SK-N-DZ (cell line): ENCODE measurements at places on chromosomes 7 and 10.

DNA sequence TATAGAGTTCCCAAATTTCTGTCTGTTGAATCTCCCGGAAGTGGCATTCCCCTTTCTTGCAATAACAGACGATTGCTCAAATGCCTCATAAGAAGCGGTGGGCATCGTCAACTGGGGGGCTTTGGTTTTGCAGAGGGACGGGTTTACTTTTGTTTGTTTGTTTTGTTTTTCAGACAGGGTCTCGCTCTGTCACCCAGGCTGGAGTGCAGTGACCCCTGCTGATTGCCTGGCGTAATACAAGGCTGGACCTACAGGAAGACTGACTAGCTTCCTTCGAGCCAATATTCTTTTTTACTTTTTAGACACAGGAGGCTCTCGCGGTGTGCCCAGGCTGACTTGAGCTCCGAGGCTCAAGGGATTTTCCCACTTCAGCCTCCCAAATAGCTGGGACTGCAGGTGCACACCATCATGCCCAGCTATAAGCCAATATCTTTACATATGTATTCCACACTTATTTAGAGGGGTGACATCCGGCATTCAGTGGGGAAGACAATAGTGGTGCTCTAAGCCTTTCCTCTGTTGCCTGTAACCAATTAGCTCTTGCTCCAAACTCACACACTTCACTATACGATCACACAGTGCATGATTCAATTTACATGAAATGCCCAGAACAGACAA is 58.1 kb downstream of the FHIP2A start:
- peak; percentile 49 for DNase-seq

GRCh38 chr7:24721481-24722001 is 35.7 kb downstream of the GSDME start:
- DNase-seq, result no peak

- no peak for DNase-seq
Observed at GRCh38 chr10:29839826-29840515, 205.2 kb upstream of the SVIL start.

GRCh38 chr7:85154282-85154937 is 32.4 kb downstream of the SEMA3D start:
- DNase-seq, result no peak

DNA sequence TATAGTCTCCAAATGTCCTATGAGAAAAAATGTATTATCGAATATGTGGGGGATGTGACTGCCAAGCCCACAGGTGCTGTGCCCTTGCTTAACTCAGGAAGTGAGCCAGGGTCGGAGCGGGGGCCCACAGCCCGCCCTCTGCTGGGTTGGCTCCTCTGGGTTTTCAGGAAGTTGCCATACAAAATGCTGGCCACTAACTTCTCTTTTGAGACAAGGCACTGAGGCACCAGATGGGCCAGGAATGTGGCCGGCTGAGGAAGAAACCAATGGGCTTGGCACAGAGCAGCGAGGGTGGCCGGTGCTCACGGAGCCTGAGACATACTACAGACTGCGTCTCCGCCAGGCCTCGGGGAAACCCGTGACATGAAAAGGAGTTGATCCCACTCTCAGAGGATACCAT is 58.9 kb downstream of the FAM53B start:
- DNase-seq, result no peak

DNA sequence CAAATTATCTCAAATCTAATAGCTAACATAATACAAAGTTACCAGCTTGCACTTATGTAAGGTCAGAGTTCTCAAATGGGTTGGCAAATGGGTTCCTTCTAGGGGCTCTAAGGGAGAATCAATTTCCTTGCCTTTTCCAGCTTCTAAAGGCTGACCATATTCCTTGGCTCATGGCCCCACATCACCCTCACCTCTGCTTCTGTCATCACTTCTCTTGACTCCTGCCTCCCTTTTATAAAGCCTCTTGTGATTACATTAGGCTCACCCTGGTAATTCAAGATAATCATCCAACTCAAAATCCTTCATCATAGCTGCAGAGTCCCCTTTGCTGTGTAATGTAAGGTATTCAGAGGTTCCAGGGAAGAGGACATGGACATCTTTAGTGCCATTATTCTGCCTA is 42.1 kb downstream of the CHN2 start:
- no peak for DNase-seq

DNA sequence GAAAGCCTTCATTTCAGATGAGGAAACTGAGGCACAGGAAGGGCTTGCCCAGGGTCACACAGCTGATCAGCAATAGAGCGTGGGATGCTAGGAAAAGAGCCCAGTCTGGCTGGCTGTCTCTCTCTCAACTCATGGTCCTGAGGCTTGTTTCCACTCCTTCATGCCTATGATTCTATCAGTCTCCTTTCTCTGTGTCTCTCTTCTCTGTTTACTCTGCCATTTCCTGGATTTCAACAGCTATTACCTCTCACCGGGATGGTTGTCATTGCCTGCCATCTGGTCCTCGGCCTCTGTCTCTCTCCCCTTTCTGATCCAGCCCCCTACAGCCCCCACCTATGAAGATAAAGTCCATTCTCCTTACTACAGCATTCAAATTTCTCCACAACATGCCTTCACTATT is 93.3 kb upstream of the AGBL3 start:
- DNase-seq, result no peak

- no peak for DNase-seq
Observed at GRCh38 chr7:67344481-67345193, 348.0 kb downstream of the TYW1 start.

DNA sequence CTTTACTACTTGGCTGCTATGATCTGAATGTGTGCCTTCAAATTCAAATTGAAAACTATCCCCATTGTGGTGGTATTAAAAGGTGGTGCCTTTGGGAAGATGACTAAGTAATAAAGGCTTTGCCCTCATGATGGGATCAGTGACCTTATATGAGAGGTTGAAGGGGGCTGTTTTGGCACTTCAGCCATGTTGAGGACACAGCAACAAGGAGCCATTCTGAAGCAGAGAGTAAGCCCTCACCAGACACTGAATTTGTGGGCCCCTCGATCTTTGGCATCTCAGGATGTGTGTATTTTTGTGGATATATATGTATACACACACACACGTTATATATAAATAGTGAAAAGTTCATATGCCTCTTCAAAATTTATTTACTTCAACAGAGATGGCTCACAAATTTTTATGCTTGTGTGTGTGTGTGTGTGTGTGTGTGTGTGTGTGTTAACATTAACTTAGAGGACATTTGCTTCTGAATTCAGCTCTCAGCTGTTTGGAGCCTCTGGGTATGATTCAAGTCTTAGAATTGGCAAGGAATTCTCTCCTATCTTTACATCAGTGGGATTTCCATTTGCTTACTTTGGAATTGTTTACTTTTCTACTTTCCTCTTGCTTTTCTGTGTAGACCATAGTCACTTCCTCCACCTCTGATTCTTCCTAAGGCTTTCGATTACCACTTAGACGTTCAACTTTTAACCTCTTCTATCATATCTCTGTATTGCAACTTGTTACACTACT is 66.6 kb downstream of the MAGI2 start:
- DNase-seq, result no peak

DNA sequence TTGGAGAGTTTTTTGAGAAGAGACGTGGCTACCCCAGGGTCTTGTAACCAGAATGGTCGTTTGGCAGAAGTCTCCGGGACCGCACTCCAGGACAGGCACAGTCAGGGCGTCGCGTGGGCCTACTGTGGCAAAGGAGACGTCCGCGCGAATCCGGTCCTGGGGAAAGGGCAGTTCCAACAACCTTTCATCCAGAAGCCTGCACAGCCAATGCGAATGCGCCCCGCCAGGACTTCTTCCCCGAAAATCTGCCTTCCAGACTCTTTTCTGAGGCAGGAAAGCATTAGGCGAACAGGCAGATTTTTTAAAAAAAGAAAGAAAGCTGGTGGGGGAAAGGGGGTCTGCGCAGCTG is 2.0 kb downstream of the HPSE2 start:
- DNase-seq, result no peak

GRCh38 chr7:135247746-135248471 is 14.3 kb downstream of the STRA8 start:
- no peak for DNase-seq

DNA sequence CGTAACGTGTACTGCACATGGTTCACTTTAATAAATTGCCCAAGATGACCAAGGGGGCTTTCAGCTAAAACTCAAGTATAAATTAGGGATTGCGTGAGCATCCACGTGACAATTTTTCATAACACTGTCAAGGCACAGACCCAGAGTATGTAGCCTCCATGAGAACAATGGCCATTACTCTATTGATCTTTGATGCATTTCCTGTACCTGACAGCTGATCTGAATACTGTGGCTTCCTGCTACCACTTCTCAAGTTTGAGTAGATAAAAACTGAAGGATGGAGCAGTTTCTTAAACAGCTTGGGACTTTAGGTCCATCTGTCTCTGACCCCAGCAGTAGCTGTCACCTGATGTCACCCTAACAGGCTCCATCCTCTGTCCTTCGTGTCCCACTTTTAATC is 98.9 kb downstream of the ABCC2 start:
- no peak for DNase-seq

DNA sequence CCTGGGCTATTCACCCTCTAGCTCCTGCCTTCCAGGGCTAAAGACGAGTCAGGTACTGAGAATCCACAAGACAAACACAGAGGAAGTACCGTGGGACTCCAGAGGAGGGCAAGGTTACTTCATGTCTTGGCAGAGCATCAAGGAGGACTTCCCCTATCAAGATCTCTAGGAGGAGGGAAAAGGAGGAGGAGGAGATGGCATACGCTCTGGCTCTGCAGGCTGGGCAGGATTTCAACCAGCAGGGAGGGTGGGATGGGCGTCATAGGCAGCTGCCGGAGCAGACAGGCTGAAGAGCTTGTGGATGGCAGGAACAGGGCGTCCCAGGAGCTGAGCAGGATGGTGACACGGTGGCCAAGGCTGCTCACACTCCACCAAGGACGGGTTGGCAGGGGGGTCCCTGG is 21.3 kb downstream of the MDH2 start:
- DNase-seq, result peak; percentile 29

- no peak for DNase-seq
Observed at GRCh38 chr10:112570585-112570984, 123.6 kb downstream of the VTI1A start.

GRCh38 chr7:1754345-1754908 is 84.3 kb downstream of the ELFN1 start:
- no peak for DNase-seq

DNA sequence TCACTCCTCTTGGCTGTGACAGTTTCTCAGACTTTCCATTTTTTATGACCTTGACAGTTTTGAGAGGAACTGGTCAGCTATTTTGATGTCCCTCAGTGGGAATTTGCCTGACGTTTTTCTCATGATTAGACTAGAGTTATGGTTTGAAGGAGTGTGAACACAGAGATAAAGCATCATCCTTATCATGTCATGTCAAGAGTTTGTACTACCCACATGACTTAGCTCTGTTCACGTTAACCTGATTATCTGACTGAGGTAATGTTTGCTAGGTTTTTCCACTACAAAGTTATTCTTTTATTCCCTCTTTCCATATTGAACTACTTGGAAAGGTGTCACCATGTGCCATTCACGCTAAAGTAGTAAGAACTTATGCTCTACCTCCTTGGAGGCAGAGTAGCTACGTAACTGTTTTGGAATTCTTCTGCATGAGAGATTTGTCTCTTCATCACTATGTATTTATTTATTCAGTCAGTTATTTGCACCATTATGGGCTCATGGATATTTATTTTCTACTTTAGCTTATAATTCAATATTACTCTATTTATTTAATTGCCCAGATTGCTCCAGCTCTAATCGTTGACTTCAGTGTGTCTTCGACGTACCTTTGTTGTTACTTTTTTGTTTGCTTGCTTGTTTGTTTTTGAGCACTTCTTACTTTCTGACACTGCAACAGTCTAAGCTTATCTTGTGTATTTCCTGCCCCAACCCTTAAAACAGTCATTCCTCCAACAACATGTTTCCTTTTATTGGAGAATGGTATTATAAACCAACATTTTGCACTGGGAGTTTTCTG is 50.4 kb downstream of the CPED1 start:
- DNase-seq, result no peak

DNA sequence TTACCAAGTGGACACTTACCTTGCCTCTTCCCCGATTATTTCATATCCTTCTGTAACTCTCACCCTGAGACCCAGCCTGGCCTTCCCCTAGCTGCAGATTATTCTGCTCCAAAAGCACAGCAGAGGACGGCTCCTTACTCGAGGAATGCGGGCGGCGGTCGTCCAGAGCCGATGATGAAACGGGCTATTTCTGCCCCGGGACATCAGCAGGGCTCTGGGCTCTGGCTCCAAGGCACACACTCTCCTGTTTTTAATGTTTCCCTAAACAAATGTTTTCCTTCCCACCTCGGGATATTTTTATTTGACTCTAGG is 343 bp upstream of the C10orf71 start:
- no peak for DNase-seq

DNA sequence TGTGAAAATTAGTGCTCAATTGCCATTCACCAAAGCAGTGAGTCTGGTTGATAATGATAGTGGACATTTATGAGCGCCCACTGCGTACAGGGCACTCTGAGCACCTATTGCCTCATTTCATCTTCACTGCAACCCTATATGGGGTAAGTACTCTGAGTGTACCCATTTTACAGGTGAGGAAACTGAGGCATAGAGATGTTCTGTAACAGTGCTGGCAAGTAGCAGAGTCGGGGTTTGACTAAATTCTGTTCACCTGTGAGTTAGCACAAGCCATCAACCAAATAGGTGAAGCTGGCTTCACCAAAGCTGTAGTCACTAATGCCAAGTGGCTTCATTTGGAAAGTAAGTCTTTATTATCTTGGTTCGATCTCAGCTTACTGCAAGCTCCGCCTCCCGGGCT is 135.8 kb downstream of the SPAG6 start:
- no peak for DNase-seq

GRCh38 chr7:19392246-19392645 is 247.0 kb upstream of the FERD3L start:
- DNase-seq, result no peak

DNA sequence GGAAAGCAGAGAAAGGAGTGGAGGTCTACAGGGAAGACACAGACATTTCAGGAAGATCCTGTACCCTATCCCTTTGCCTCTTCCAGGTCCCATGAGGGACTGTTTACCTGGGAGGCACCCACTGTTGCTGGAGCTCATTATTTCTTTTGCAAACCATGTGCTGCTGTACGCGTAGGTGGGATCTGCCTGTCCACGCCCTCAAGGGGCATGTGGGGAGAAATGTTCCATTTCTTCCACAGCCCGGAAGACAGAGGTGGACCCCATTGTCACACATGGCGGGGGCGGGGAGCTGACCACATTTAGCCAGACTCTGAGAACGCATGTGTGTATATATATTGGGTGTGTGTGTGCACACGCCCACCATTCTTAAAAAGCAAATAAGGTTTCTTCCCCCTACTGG is 2.0 kb downstream of the PLXNA4 start:
- DNase-seq, result no peak

DNA sequence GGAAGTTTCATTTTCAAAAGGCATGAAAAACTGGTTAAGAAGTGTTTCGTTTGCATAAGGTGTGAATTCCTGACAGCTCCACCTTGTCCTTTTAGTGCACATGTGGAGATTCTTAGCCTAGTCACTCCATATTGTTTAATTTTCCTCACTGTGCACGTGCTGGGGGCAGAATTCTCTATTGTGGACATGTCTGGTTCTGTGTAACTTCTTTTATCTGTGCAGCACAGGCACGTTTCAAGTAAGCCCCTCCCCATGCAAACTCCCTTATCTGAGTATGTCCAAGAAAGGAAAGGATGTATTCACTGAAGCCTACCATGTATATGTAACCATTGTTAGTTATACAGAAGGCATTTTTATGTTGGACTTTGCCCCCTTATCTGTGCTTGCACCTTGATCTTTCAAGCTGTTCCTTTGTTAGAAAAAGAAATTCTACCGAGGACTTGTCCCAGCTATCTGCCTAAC is 1346.3 kb downstream of the REEP3 start:
- DNase-seq, result no peak

- DNase-seq, result no peak
Observed at GRCh38 chr10:64159910-64160872, 639.0 kb downstream of the REEP3 start.
